ENCODE measurements at places on chromosomes 3 and 15. TPM values are rescaled to one million over a fixed set of nuclear protein-coding genes. Genes with fewer than 3 reads are reported as not detected.

Gene DUOXA2
- not detected for total RNA-seq

Gene GNB4
- total RNA-seq = 43.5 TPM

Gene HTR3E
- not detected for total RNA-seq

Gene CPOX
- 48.4 TPM for total RNA-seq

Gene SYNPR
- total RNA-seq = not detected

Gene LRRC31
- total RNA-seq = not detected

Gene NPAP1
- total RNA-seq = not detected

Gene TNK2
- 10.1 TPM for total RNA-seq

Gene SH2D7
- not detected for total RNA-seq

Gene PPP1R14D
- not detected for total RNA-seq

Gene SLC41A3
- total RNA-seq = 38.7 TPM

Gene KLHL6
- 0.32 TPM for total RNA-seq

Gene GOLGA6L26
- not detected for total RNA-seq

Gene POLQ
- 0.36 TPM for total RNA-seq

Gene CTXN2
- not detected for total RNA-seq

Gene UROC1
- total RNA-seq = not detected

Gene USF3
- 9.4 TPM for total RNA-seq

Gene FETUB
- total RNA-seq = not detected

Gene CHSY1
- 125 TPM for total RNA-seq

Gene SERINC4
- total RNA-seq = not detected

Gene ARRDC4
- 16.2 TPM for total RNA-seq

Gene PLA2G4D
- total RNA-seq = not detected

Gene UBAP1L
- total RNA-seq = 0.16 TPM

Gene GOLGA6L7
- total RNA-seq = not detected

Gene ARGFX
- not detected for total RNA-seq

Gene CHST13
- total RNA-seq = not detected

Gene CHDH
- total RNA-seq = under 0.01 TPM

Gene SEMA3B
- total RNA-seq = 3.4 TPM

Gene SLC24A5
- not detected for total RNA-seq

Gene ARPP19
- 47.1 TPM for total RNA-seq

Gene MESP2
- total RNA-seq = not detected

Gene SLC9A9
- total RNA-seq = 3.9 TPM

Gene GPR156
- total RNA-seq = 0.49 TPM

Gene DNAJA4
- total RNA-seq = 2.9 TPM

Gene LRTM1
- not detected for total RNA-seq

Gene ACAD11
- total RNA-seq = 9.7 TPM

Gene SLC6A11
- total RNA-seq = not detected

Gene TP63
- total RNA-seq = under 0.01 TPM

Gene CORO2B
- 15.9 TPM for total RNA-seq

Gene CGNL1
- 12.0 TPM for total RNA-seq

Gene ZFAND6
- 68.5 TPM for total RNA-seq

Gene DLEC1
- under 0.01 TPM for total RNA-seq

Data from cardiac atrium fibroblast (primary cell).